CD4-positive, alpha-beta T cell treated with Interleukin-21 for 1 hour (primary cell): ENCODE measurements at places on chromosomes 2 and 18.

GRCh38 chr2:239137165-239137897 lies 263.5 kb downstream of the HDAC4 start:
- no peak for DNase-seq

DNA sequence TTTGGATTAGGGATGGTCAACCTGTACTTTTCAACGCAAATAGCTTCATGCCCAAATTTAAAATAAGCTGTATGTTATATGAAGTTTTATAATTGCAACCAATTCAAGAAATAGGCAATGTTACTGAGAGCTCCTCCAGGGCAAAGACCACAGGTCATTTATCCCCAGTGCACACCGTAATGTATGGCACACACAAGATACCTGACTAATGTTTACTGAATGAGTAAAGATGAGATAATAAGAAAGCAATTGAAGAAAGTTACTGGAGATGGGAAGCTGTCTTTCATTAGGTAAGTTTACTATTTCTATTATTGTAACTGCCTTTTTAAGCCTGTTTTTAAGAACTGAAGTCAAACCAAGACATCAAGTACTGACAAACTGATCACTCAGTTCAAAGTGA lies 184.5 kb upstream of the VRK2 start:
- no peak for DNase-seq

GRCh38 chr2:120791243-120791961 lies 55.7 kb downstream of the GLI2 start:
- DNase-seq: no peak

DNA sequence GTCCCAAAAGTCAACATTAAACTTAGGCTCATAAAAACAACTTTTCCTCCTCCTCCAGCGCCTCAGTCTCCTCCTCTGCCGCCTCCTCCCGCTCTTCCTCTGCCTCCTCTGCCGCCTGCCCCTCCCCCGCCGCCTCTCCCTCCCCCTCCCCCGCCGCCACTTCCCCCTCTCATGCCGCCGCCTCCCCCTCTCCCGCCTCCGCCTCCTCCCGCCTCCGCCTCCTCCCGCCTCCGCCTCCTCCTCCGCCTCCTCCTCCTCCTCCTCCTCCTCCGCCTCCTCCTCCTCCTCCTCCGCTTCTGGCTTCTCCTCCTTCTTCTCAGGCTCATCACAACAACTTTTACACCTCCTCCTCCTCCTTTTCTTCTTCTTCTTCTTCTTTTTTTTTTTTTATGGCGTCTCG lies 599.9 kb downstream of the TMEM182 start:
- DNase-seq: no peak

DNA sequence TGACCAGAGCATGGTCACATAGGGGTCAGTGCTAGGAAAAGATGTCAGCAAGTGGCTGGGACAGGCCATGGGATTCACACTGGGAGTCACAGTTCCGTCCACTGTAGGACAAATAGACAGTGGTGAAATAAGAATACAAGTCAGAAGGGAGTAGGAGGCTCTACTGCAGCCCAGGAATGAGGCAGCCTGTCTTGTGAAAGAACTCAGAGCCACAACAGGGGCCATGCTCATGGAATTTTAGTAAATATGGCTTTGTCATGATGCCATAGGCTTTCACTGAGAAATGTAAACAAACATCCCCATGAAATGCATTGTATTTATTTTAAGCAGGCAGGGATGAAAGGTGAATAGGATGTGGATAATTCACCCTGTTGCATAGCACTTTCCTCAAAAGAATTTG lies 504.3 kb downstream of the SOX11 start:
- no peak for DNase-seq
